ENCODE measurements at places on chromosomes 5 and 9. TPM values are rescaled to one million over a fixed set of nuclear protein-coding genes. Genes with fewer than 3 reads are reported as not detected.
A peak's percentile ranks its signal among the peaks of the same experiment; 100 is the strongest.

- DNase-seq: no peak
Measured at GRCh38 chr5:36369219-36369690, 67.6 kb upstream of the RANBP3L start.

GRCh38 chr5:35228310-35228709, 2.0 kb downstream of the PRLR start:
- DNase-seq: no peak

GRCh38 chr9:71357346-71357745, 235.9 kb upstream of the TRPM3 start:
- peak; percentile 75 for DNase-seq

- DNase-seq: no peak
Measured at GRCh38 chr5:80071510-80072021, 36.4 kb downstream of the THBS4 start.

The NUDT12 gene
- 14.6 TPM for total RNA-seq

The CBY3 gene
- total RNA-seq: not detected

The ZNF782 gene
- total RNA-seq: 9.4 TPM

Data from skin of body (tissue), 3 donors.